Astrocyte of the cerebellum (primary cell): ENCODE measurements at places on chromosomes 6 and 20.

DNA sequence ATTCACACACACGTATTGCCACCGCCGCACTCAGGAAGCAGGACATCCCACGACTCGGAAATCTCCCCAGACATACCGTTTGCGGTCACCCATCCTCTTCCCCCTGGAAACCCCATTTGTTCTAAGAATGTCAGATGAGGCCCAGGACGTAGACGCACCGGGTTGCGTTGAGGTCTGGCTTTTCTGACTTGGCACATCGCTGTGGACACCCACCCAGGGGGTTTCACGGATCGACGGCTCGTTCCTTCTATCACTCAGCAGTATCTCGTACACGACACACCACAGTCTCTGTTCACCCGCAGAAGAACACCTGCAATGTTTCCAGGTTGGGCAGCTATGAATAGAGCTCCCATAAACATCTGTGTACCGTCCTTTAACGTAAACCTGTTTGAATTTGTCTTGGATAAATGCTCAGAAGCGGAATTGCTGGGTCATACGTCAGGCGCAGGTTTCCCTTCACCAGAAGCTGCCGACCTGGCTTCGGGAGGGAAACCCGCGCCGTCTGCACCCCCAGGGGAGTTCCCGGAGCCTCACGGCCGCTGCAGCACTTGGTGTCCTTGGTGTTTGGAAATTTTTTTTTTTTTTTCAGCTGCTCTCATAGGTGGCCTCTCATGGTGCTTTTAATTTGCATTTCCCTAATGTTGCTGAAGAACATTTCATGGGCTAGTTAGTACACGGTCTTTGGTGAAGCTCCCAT, 9.3 kb upstream of the EEF1A2 start:
- no peak for DNase-seq

DNA sequence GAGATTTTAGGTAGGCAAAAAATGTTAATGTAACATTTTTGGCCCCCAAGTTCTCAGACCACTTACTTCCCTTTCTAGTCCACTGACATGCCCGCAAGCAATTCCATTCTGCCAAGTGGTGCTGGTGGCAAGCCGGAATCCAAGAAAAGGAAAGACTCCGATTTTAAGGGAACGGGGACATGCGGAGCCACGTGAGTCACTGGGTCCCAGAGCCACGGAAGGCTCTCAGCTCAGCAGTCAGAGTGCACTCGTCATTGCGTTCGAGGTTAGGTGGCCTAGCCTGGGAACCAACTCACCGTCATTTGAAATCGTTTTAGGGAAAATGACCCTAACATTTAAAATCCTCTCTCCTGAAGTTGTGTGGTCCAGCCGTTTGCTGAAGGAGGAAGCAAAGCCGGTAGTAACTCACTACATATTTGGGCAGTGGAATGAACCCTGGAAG, 711 bp upstream of the SIRT5 start:
- no peak for DNase-seq

DNA sequence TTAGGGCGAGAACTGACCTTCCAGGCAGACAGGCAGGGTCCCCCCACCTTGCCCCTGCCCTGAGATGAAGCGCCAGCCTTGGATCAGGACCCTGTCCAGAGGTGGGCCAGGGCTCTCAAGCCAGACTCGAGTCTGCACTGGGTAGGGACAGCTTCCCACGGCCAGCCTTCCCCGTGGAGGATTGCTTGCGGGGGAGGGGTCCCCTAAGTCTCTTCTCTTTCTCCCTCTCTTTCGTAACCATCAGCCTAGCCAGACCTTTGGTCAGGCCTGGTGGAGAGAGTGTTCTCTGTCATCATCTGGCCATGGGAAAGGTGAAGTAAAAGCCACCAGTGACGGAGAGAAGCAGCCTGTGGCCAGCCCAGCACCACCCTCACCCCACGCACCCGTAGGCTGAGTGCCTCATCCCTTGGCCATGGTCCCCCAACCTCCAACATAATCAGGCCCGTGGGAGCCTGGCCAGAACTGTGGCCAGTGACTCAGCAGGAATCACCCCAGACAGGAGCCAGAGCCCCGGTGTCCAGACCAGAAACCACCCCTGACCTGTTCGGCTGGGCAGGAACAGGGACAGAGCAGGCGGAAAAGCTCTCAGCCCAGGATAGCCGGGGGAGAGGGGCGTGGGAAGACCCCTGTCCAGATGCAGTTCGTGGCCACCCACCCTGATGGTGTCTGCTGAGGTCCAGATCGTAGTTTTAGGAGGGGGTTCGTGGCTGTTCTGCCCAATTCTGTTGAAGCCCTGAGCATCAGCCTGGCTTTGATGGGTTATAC, 47.1 kb downstream of the SNAI1 start:
- DNase-seq = peak; percentile 90

DNA sequence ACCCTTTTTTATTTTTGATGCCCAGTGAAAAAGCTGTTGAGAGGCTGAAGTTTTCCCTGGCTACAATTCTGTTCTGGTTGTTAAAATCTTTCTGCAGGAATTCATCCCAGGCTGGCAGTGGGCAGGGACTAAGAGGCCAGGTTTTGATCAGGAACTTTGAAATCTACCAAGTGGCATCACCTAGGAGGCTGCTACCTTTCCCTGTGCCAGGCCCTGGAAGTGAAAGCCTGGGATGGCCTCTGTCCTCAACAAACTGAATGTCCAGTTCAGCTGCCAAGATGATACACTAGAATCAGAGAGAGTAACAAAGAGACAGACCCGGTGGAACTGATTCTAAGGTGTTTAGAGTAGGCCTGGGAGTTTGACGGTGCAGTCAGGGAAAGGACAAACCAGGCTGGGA, 596 bp downstream of the IYD start:
- DNase-seq = no peak

DNA sequence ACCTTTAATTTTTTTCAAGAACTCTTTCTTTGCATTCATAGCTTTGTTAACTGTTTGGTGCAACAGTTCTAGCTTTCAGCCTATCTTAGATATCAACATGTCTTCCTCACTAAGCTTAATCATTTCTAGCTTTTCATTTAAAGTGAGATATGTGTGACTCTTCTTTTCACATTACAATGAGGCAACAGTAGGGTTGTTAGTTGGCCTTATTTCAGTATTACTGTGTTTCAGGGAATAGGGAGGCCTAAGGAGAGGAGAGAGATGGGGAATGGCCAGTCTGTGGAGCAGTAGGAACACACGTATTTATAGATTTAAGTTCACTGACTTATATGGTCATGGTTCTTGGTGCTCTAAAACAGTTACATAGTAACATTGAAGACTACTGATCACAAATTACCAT, 35.8 kb downstream of the CST9L start:
- no peak for DNase-seq

GRCh38 chr20:38241201-38241600, 19.3 kb downstream of the KIAA1755 start:
- no peak for DNase-seq

DNA sequence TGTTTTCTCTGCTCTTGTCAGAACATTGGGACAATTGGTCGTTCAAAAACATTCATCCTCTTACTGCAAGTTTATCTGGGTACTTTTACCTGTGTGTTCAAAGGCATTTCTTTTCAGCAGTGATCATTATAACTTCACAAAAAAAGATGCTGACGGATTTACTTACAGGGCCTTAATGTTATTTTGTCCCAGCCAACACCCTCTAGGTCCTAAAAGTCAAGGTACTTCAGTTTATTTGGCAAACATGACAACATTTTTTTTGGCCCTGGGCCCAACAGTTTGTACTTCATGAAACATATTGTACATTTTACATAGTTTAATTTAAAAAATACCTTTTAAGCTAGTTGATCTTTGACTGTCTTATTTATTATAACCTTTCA, 241.2 kb upstream of the TAB2 start:
- no peak for DNase-seq

DNA sequence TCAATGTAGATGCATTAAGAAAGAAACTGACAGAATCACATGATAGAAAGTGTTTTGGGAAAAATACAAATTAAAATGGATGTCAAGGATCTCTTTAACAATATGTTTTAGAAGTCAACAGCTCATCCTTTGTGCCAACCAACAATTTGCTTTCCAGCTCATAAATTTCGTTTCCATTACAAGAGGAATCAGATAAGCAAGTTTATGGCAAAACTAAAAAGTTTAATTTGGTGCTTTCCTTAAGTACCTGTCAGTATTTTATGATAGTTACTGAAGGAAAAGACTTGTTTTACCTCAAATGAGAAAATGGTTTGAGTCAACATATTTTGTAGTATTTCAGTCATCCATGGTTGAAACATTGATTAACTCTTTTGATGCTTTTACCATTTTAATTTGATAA, 130.0 kb downstream of the CDKAL1 start:
- DNase-seq = no peak

DNA sequence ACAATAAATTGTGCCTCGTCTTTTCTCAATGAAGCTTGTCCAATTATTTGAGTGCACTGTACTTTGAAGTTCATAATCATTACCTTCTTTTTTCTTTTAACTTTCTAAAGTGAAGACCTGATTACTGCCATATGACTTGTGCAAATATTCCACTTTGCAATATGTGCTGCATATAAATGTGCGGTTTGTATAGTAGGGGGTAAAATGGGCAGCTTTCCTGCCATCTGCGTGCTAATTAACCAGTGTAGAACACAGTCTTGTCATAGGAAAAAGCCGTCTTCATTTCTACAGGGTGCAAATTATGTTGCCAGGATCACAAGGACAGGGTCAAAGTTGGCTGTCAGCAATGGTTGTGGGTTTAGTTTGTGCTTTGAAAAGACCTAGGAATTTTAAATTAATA, 397.0 kb downstream of the NKAIN2 start:
- no peak for DNase-seq

DNA sequence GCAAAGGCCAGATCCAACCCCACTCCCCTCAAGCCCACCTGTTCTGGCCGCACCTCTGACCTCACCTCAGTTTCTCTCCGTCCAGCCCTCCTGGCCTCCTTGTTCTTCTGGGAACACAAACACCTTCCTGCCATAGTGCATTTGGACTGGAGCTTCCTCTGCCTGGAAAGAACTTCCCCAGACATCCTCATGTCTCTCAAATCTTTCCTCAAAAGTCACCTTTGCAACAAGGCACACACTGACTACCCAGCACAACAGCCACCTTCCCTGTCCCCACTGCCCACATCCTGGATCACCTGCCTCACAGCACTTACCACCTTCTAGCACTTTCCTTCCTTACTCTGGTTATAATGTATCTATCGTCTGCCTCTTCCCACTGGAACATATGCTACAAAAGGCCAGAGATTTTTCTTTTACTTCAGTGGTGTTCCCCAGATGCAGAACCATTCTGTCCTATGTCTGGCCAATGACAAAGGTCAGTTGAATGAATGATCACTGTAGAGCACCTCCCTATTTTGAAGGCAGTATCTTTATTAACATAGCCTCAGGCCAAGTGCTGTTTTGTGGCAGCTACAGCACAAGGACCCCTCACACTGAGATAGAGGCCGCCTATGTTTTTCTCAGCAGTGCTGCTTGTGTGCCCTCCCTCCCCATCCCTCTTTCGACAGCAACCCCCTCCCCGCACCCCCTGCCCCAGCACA, 4.1 kb downstream of the HLA-B start:
- no peak for DNase-seq

- DNase-seq = no peak
Observed at GRCh38 chr6:150617496-150618460, 18.1 kb downstream of the PLEKHG1 start.

GRCh38 chr20:48783533-48784272, 44.1 kb downstream of the PREX1 start:
- peak; percentile 51 for DNase-seq

DNA sequence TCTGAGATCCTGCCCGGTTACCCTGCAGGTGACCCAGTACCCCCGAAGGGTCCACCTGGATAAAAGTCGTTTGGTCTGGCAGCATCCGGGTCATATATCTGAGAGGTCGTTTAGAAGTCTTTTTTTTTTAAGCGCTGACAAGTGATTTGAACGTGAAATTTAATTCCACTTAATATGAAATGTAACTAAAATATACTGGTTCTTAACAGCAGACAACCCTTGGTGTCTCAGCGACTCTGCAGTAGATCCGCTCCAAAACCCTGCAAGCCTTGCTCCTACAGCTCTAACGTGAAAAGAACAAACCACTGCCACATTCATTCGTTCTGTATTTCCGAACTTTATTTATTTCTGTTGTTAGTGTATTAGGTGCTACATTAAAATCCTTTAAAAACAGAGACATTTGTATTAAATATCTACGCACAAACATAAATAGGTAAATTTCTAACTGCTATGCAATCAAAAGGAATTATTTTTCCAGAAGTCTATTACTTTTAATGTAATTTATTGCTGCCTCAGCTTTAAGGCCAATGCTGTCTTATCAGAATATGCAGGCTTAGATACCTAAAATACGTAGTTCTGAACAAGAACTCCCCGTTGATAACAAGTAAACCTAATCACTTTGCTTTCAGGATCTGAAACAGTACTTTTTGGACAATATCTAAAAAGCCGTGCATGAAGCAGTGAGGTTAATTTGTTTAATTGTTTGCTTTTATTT, 33.5 kb upstream of the TCF21 start:
- no peak for DNase-seq

DNA sequence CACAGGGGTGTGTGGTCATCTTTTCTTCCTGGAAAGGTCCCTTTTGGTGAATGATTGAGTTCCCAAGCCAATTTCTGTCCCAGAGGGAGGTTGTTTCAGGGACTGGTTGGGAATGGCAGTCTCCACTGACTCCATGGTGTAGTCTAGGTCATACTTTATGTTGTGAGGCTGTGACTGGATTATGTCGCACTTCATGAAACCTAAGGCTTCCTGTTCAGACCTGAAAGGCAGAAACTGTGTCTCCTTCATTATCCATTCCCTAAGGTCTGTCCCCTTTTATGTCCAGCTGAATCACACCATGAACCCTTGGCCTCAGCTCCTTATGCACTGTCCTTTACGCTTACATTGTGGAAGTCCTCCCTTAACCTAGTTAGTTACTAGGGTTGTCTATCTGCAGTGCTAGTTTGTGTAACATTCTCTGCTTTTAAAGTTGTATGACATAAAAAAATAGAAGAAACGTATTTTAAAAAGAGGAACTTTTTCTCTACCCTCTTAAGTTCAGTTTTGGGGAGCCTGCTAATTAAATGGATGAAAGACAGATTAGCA, 191.3 kb downstream of the JARID2 start:
- no peak for DNase-seq

DNA sequence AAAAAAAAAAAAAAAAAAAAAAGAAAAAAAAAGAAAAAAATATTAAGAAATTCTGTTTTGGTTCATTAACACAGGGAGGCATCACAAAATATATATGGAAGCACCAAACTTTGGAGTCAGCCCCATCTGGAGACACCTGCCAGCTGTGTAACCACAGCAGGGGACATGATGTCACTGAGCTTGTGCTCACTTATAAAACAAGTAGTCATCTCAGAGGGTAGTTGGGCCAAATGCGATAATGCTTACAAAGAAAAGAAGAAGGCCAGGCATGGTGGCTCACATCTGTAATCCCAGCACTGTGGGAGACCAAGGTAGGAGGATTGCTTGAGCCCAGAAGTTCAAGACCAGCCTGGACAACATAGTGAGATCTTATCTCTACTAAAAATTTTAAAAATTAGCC, 1.1 kb upstream of the BNIP5 start:
- DNase-seq = no peak

- DNase-seq = no peak
Observed at GRCh38 chr20:44390280-44390679, 34.8 kb downstream of the HNF4A start.

DNA sequence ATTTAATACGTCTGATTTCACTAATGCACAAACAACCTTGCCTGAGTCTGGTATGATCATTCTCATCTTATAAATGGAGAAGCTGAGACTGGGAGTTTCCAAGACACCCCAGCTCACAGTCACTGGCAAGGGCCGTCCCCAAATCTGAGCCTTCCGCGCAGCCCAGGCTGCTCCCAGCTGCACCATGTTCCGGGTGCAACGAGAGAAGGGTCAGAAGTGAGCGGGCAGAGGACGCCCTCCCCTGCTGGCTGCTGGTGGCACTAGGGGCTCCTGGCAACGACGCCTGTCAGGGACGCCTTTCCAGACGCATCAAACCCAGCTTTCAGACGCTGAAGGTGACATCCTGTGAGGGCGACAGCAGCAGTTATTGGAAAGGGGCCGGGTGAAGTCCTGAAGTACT, 115.3 kb upstream of the PROKR2 start:
- no peak for DNase-seq
